HS-27A (cell line): ENCODE measurements at places on chromosomes 16 and 17.
A peak's percentile ranks its signal among the peaks of the same experiment; 100 is the strongest.

DNA sequence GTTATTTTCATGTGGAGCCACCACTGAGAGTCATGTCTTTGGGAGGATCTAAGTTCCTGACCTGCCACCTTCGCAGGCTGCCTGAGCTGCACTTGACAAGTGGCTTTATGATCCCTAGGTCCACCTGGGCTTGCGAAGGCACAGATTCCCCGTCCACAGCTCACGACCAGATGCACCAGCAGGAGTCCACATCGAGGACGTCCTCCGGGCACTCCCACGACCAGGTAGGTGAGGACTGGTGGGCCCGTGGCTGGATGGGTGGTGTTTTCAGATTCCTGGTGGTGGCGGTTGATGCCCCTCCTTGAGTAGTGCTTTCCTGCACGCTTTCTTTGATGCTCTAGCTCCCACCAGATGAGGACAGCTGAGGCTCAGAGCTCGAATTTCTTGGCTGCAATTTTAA, 14.8 kb downstream of the FAM234A start:
- DNase-seq = no peak

GRCh38 chr16:23060458-23061320, 88.6 kb downstream of the USP31 start:
- DNase-seq = peak; percentile 12

DNA sequence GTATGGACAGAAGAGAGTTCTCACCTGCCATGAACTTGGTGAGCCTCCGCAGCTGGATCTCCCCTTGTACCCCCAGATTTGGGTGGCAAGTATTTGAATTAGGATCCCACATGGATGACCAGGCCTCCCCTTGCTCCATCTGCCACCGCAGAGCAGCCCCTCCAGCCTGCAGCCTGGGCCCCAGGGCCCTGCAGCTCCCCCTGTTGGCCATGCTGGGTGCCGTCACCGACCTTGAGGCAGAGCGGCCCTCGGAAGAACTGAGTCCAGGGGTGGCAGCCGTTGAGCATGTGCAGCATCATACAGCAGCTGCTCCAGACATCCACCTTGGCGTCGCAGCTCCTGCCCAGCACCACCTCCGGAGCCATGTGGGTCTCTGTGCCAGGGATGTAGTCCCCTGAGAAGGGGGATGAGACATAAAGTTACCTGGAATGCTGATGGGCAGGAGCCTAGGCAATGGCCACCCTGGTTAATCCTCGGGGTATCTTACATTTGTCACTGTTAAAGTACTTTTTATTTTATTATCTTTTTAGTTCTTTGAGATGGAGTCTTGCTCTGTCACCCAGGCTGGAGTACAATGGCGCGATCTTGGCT, 9.0 kb upstream of the SPATA32 start:
- no peak for DNase-seq

DNA sequence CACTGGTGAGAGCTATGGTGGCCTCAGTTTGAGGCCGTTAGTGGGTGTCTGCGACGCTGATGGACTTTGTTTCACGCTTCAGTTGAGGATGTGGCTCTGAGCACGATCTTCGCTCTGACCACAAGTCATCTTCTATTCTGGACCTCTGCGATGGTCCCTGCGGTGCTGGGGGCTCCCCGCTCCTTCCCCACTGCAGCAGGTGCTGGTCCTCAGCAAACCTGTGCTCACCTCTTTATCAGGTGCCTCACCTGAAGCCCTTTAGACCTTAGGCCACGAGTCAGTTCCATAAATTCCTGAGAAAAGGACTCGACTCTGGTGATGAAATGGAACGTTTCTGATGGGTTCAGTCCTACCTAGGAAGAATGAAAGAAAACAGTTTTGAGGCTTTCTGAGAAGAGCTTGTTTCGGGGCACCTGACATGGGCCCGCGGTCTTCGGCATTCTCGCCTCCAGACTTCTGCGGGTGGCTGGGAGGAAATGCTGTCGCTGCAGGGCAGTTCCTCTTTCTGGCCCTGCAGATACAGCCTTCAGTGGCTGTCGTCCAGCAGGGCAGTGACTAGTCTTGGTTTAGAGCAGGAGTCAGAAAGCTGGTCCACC, 4.7 kb downstream of the KCTD5 start:
- DNase-seq = no peak

- no peak for DNase-seq
Measured at GRCh38 chr17:4782652-4783051, 3.5 kb downstream of the VMO1 start.

GRCh38 chr16:30139583-30140481, 16.8 kb upstream of the MAPK3 start:
- no peak for DNase-seq

GRCh38 chr17:65074778-65075250, 18.3 kb upstream of the GNA13 start:
- DNase-seq = no peak

DNA sequence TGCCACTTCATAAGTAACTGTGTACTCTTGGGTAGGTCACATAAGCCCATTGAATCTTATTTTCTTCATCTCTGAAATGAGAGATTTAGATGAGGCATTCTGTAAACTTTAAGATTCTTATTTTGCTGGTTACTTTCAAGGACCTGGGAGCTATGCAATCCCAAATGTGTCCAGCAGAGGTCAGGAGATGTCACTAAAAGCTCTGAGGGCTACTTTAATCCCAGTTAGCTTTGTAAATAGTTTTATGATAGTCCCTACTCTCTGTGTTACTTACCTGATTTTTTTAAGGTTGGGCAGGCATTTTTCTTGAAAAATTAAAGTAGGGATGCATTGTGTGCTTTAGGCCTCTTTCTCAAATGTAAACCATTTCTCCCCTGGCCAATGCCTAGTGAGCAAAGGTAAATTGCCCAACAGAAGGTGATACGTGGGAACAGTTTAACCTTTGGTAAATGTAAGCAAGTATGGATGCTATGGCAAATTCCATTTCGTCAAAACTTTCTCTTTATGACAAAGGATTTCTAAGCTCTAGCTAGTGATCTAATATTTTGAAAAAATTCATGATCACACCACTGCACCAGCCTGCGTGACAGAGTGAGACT, 57.1 kb upstream of the WSB1 start:
- no peak for DNase-seq

DNA sequence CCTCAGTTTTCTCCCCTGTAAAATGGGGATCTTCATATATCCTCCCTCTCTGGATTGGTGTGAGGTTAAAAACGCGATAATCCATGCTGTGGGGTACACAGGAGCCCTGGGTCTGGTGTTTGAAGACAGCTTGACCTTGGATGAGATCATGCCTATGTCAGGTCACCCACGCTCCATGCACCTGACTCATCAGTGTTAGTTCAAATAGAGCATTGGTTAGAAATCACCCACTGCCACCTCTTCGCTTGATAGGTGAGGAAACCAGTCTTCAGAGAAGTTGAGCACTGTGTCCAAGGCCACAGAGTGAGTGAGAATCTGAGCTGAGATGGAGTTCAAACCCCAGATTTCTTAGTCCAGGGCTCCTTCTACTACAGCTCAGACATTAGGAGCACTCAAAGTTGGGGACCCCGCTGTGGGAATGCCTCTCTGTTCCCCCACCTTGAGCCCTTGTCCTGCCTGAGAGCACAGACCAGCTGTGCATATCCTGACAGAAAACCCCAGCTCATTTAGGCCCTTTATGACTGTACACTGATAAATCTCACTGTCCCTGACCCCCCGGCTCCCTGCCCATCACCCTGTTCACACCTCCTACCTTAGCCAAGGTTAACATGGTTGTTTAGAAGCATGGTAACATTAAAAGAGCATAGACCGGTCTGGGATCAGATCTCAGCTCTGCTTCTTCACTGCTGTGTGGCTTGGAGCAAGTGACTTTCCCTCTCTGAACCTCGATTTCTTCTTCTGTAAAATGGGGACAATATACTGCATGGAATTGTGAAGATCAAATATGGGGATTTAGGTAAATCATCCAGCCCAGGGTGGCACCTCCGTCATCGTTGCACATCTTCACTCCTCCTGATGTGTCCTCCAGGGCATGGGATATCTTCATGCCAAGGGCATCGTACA, 22.4 kb upstream of the LGALS9 start:
- no peak for DNase-seq

GRCh38 chr17:29041571-29041970, 1.4 kb upstream of the PIPOX start:
- no peak for DNase-seq

- no peak for DNase-seq
Measured at GRCh38 chr17:35931794-35932425, 1.3 kb upstream of the RDM1 start.

GRCh38 chr17:77558846-77559626, 399.5 kb upstream of the TNRC6C start:
- no peak for DNase-seq

- no peak for DNase-seq
Measured at GRCh38 chr16:54286090-54286365, 559 bp downstream of the IRX3 start.

- no peak for DNase-seq
Measured at GRCh38 chr17:30958187-30958586, 12.7 kb upstream of the RNF135 start.

GRCh38 chr17:7440113-7440833, 961 bp downstream of the FGF11 start:
- DNase-seq = no peak

DNA sequence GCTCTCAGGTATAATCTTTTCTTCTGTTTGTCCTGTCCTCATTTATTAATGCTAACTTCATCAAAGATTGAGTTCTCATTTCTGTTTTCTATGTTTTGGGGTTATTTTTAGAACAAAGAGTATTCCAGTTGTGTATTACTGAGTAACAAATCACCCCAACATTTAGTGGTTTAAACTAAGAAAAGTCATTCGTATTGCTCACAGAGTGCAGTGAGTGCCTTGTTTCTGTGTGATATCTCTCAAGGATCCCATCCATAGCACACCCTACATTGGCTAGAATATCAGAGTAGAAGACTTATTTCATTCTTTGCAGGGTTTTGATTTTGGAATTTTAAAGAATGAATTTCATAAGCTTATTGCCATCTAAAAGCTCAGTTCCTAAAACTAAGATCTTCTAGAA, 72.1 kb downstream of the VMP1 start:
- DNase-seq = no peak

- no peak for DNase-seq
Measured at GRCh38 chr16:31436221-31437045, 6.2 kb downstream of the ZNF843 start.

DNA sequence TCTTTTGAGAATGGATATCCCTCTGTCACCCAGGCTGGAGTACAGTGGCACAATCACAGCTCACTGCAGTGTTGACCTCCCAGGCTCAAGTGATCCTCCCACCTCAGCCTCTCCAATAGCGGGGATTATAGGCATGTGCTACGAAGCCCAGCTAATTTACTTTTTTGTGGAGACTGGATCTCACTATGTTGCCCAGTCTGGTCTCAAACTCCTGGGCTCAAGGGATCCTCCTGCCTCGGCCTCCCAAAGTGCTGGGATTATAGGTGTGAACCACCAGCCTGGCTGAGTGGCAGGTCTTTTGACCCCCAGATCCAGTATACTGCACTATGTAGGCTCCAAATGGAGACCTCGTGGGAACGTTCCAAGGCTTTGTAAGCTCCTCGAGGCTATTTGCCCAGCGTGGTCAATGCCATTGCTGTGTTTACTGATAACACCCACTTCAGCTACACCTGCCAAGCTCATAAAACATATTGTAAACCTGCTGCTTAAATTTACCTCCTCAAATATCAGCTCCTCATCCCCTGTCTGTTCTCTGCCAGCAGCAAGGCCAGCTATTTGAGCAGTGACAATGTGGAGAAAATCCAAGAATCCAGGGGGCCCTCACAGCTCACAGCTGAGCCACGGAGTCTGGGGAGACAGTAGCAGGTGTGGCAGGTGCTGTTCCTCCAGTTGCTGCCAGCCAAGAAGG, 16.2 kb upstream of the KIFC3 start:
- DNase-seq = no peak

DNA sequence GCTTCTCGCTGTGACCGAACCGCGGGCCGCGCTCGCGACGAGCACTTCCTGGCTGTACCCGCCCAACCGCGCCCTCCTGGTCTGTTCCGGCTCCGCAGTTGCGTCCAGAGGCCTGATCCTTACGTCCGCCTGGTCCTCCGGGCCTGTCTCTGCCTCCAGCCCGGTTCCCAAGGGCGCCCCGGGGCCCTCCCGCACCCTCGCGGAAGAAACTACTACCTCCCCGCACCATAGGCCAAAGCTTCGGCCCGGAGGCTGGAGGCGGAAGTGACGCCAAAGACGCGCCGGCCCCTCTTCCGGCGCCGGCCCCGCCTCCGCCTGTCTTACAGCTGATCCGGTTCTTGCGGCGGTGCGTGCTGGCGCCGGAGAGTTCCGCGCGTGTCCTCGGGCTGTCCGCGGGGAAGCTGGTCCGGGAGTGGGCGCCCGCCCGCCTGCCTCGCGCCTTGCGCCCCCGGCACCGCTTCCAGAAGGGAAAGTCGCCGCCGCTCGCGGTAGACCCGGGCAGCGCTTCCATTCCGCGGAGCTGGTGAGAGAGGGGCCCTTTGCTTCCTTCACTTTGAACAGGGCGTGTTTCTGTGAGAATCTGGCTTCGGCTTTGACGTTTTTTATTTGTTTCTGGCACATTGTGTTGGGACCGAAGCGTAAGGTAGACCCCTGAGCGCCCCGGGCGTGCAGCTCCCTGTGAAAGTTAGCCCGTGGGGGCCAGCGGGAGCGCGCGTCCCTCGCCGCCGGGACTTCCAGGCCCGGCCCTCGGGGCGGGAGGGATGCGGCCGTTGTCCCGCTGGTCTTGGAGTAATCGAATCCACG, at the start of gene ZNF778:
TSS of gene ZNF778 (plus strand) at position 316 of the 804 bp plus-strand sequence. CDS start 3,425 bp downstream, outside the sequence.
- no peak for DNase-seq

GRCh38 chr17:45264430-45264829, 2.5 kb upstream of the SPATA32 start:
- no peak for DNase-seq

DNA sequence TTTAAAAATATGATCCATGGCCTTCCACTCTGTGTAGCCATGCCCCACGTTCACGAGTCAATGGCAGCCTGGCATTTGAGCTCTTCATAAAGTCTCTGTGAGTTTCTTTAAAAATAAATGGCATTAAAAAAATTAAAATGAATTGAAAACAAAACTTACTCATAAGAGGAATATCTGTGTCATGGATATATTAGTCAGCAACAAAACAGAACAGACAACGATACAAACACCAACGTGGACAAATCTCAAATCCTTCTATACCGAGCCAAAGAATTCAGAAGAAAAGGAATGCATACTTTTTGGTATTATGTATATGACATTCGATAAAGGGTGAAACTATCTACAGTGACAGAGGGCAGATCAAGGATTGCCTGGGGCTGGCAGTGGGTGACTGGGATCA, 8.2 kb upstream of the CMIP start:
- DNase-seq = no peak

DNA sequence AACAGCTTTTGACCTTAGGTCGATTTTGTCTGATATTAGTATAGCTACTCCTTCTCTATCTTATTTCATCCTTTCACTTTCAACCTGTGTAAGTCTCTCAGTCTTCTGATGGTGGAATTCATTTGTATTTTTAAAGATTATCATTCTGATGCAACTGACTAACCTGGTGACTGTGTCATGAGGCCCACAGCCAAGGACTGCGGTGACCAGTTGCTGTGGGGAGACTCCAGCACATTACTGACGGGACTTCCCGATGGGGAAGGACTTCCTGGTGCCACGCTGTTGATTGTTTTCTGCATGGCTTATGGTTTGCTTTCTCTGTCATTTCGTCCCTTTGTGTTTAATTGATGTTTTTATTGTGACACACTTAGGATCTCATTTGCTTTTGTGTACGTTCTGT, 34.2 kb downstream of the RMI2 start:
- no peak for DNase-seq

- DNase-seq = no peak
Measured at GRCh38 chr16:50735629-50736122, 6.2 kb upstream of the CYLD start.

GRCh38 chr17:39173526-39174274, 7.7 kb upstream of the ARL5C start:
- no peak for DNase-seq
